T-helper 17 cell (primary cell): ENCODE measurements at places on chromosomes 5 and 9.

- no peak for DNase-seq
Observed at GRCh38 chr5:52269401-52269800, 518.3 kb upstream of the ITGA1 start.

- DNase-seq: no peak
Observed at GRCh38 chr9:131273146-131273855, 3.0 kb downstream of the FAM78A start.

DNA sequence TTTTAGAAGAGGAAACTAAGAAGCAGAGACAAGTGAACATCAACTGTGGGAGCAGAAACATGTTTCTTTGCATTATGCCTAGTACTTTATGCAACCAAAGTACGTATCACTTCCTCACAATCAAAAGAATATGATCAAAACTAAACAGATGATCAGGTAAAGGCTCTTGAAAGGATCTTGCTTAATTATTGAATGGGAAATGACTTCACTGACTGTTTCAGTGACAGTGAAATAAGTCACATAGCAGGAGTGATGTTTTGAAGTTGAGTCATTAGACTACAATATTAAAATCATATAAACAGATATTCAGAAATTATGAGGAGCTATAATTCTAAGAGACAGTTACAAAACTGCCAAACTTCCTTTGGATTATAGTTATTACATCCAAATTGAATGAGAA, 527.3 kb downstream of the MTRR start:
- no peak for DNase-seq

- DNase-seq: no peak
Observed at GRCh38 chr9:131524665-131525315, 6.3 kb downstream of the UCK1 start.

GRCh38 chr9:127424676-127424999, 456 bp downstream of the ZNF79 start:
- DNase-seq: peak; percentile 21

GRCh38 chr9:74742191-74742790, 145.4 kb downstream of the TRPM6 start:
- DNase-seq: no peak

DNA sequence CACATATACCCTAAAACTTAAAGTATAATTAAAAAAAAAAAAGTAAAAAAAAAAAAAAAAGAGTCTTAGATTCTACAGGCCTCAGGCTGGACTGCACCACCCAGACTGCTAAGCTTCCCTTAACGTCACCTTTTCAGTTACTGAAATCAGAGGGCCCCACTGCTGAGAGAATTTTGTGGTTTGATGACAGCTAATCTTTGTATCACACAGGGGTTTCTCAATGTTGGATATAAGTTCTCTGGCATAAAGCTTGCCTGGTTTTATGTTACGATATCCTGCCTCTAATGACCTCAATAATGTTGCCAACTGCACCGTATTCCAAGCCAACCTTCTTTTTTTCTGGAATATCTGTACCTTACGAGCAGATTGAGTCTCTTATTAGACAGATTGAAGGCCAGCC, 43.1 kb upstream of the C6 start:
- DNase-seq: no peak

- DNase-seq: no peak
Observed at GRCh38 chr5:100667161-100667630, 132.0 kb downstream of the FAM174A start.

DNA sequence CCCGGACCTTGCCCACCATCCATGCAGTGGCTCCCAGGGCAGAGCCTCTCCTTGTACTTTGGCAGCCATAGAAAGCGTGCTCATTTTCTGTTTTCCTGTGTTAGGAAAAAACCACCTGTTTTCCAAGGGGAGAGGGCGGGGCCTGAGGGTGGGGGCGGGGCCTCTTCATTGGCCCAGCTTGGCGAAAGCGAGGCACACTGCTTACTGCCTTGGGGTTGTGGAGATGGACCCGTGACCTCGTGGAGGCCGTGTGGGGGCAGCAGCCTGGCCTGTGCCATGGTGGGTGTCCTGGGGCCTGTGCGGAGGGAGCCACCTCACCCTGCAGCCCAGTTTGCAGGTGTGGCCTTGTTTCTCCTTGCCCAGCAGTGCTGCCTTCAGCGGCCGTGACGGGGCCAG, 4.4 kb upstream of the TOR4A start:
- no peak for DNase-seq

- DNase-seq: no peak
Observed at GRCh38 chr9:116250891-116251290, 97.3 kb downstream of the PAPPA start.

GRCh38 chr5:83414601-83415000, 56.9 kb upstream of the VCAN start:
- DNase-seq: no peak

- DNase-seq: no peak
Observed at GRCh38 chr9:116394894-116395698, 241.5 kb downstream of the PAPPA start.
